ENCODE measurements at places on chromosomes 2 and 18. TPM values are rescaled to one million over a fixed set of nuclear protein-coding genes. Genes with fewer than 3 reads are reported as not detected.

DNA sequence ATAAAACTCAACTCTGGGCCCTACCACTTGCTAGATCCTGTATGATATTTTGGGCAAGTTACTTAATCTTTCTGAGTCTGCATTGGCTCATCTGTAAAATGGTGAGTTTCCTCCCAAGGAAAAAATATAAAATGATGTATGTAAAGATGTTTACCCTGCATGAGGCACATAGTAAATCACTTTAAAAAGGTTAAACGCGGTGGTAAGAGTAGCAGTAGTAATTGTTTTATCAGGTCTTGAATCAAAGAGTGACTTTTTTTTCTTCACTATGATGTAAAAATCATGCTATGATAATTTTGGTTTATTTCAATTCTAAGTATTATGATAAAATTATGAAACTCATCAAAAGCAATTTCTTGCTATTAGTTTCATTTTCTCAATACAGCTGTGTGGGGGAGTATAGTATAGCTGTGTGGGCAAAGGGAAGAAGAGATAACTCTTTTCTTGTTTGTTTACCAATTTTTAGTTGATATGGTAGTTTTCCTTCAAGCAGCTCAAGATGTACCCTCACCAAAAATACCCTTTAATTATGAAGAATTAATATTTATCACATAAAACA is 10.7 kb downstream of the ARHGAP15 start:
- no peak for DNase-seq

DNA sequence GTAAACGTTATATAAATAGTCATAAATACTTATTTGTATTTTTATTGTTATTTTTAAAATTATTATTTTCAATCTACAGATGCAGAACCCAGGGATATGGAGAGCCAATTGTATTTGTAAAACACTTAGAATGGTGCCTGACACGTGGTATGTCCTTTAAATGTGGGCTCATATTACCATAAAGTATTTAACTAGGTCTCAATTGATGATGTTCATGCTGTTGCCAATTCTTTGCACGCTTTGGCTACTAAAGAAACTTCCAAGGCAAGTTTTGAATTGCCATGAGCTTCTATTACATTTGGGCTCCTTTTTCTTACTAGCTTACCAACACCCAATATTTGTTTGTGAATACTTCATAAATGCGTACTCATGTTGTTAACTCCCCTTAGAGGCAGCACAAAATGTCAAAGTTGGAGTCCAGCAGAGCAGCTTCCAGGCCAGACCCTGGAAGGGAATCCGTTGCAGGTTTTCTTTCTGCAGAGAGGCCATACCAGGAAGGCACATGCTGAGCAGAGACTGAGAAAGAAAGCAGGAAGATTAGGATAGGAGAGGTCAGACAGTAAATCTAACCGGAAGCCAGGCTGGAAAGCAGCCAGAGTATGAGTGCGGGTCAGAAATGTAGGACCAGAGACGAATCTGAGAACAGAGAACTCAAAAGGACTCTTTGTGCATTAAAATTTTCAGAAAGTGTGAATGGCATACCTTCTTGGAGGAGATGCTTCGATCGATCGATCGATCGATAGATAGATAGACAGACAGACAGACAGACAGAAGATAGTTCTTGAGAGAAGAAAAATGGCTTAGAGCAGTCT is 4.2 kb upstream of the NOSTRIN start:
- DNase-seq: no peak

DNA sequence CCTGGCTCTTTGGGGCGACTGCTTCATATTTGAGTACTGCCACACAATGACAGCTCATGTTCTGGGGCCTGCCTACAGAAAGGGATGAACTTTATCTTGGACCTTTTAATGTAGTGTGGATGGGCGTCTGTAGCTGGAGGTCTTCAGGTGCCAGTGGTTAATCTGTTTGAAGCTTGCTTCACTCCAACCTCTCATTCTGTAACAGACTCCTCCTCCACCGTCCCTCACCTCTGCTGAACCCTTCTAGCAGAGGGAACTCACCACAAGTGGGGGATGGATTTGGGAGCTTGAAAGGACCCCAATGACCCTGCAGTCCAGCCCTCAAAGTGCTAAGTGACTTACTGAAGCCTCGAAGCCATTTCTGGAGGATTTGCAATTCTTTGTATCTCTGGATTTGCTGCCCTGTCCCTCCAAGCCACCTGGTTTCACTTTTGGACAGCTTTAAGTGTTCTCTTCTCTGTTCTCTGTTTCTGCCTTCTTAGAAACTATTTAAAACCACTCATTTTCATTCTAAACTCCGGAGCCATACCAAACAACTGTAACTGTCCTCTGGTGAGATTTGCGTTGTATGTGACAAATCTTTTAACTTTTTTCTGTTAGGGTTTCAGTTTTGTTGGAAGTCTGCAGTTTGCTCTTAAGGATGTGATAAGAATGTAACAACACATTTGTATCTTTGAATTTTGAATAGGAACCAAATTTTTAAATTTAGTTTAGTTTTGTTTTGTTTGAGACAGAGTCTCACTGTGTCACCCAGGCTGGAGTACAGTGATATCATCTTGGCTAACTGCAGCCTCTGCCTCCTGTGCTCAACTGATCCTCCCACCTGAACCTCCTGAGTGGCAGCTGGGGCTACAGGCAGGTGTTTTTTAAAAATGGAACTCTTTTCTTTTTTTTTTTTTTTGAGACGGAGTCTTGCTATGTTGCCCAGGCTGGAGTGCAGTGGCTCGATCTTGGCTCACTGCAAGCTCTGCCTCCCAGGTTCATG is 37.0 kb upstream of the CASP8 start:
- no peak for DNase-seq

The OXER1 gene
- 0.22 TPM for total RNA-seq

- no peak for DNase-seq
Measured at GRCh38 chr2:196076778-196077568, 8.3 kb upstream of the DNAH7 start.

DNA sequence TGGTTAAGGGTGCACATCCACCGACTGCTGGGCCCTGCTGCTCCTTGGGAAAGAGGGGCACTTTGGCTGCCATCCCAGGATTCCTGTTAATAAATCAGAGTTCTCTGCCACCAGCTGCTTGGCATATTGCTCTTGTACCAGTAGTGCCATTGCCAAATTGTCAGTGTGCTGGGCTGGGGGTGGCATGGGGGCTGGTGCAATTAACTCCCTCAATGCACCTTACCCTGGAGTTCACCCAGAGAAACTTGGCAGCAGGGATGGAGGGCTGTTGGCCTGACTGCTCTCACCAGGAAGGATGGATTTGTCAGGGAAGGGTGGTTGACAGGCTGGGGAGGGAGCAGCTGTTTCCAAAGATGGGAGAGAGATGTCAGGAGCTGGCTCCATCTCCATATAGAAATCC is 94.6 kb upstream of the SKOR2 start:
- DNase-seq: no peak

DNA sequence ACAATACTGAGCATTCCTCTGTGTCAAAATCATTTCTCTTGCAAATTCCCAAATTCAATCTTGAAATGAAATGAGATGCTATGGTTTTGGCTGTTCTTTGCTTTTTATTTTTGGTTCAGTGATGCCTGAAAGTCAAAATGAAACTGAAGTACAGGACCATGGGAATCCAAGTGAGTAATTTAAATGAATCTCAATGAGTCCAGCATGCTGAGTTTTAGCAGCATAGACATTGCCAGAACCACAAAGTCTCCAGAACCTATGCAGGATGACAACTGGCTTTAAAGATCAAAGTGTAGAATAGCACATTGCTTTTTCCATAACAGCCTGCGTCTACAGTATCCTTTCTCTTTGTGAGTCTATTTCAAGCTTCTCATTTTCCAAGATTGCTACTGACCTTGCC is 1050.7 kb upstream of the PIK3C3 start:
- no peak for DNase-seq

DNA sequence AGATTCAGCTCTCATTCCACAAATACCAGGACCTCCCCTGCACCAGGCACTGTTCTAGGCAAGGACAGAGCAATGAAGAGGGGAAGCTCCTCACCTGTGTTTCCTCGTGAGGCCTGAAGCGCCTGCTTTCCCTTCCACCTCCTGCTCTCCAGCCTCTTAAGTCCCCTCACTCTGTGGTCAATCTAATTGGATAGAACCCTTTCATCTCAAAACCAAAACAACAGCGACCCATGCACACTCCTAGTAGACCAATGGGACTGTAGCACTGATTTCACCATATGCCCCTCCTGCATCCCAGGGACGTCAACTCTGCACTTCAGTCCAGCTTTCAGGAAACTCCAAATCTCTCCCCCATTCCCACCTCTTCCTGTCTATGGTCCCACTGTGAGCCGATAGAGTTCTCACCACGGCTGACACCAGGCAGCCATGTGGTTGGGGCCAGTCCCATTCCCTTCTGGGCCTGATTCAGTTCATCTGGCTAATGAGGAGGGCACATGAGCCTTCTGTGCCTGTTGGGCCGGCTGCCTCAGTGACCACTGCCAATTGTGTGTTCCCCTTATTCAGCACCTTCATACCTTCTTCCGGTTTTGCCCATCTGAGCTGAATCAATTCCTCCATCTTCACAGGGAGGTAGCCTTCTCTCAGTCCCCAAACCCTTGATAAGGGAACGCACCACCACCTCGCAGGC is 33.3 kb upstream of the MAT2A start:
- DNase-seq: no peak

DNA sequence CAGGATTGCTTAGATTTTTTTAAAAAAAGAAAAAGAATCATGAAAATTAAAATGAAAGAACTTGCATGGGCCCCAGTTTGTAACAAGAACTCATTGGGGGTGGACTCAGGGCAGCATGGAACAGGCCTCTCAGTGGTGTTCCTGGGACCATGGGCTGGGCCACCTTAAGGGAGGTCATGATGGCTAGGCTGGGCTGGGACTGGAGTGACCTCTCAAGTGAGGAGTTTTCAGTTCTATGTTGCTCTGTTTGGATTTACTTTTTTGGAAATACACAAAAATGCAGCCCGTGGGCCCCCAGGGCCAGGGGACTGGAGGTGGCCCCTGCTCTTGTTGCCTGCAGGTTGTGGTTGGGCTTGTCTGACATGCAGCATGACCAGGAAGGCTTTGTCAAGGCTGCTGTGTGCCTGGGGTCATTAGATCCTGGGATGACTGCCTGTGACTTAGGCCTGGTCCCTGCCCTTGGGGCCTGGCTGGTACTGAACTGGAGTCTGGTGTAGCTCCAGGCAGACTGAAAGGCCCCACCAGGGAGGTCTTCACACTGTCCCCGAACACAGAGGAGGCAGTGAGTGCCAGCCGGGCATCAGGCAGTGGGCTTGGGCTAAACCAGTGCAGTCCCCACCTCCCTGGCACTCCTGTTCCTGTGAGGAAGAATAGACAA is 115.6 kb downstream of the GLI2 start:
- no peak for DNase-seq

DNA sequence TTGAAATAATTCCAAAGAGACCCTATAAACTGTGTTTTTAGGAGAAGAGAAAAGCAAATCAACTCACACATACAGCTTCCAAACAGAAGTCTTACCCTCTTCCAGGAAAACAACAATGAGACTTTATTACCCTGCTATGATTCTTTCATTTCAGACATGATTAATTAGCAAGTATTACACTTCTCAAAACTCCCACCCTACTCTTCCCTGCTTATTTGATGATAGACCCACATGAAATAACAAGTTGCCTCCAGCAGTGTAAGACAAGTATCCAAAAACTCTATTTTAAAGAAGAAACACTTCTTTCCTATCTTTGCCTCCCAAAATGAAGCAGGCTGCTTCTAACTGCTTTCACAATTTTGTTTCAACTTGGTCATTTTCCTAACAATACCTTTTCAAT is 4.1 kb downstream of the FIGN start:
- no peak for DNase-seq

DNA sequence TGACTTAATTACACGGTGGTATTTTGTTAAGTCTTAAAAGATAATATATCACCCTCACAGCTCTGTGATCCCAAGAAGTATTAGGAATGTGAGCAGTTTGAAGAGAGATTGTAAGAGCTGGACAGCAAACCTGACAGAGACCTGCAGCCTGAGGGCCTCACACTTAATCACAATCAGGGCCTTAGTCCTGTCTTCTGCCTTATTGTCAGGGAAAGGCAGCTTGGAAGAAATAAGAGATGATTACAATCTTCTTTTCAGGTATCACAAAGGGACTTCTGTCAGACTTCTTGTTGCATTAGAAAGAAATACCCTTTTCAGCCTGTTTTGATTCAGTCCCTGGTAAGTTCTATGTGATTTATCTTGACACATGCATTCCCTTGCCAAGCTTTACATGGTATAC is 1433.8 kb upstream of the SLC39A10 start:
- DNase-seq: no peak
